SK-N-SH (cell line): ENCODE measurements at places on chromosomes 6 and 20.

GRCh38 chr20:35173576-35174192, 1.8 kb downstream of the PROCR start:
- DNase-seq, result no peak

DNA sequence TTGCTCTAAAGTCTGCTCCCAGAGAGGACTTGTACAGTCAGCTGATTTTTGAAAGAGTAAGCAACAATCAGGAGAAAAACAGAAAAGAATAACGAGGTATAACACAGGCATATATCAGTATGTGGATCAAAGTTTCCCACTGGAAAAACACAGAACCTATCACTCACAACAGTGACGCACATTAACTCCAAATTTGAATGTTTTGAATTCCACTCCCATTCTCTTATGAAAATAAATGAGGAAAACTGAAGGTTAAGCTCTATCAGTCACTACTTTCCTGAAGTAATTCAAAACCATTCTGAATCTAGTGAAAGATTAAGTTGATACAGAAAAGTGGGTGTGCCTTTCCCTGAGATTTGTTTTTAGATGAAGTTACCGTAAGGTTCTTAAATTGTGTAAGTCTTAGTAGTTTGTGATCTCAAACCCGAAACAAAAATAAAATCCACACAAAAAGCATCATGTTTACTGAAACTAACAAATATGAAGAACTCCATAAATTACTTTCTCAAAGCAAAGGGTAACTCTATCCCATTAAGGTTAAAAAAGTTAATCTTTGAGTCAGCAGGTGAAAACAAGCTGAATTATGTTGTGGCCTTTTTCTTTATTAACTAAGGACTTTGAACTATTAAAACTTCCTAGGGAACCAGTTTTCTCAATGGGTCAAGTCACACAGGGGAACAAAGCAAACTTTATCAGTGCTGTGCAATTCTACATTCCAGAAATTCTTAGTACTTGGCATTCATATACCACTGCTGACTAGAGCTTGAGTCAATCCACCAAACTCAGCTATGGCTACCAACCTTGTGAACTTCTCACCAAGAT, 115.7 kb downstream of the OGFRL1 start:
- DNase-seq, result no peak

DNA sequence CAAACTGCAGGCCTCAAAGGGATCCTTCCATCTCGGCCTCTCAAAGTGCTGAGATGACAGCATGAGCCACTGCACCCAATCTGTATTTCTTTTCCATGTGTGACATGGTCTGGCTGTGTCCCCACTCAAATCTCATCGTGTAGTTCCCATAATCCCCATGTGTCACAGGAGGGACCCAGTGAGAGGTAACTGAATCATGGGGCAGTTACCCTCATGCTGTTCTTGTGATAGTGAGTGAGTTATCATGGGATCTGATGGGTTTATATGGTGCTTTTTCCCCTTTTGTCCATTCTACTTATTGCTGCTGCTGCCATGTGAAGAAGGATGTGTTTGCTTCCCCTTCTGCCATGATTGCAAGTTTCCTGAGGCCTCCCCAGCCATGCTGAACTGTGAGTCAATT, 10.3 kb upstream of the BRPF3 start:
- DNase-seq, result no peak

GRCh38 chr6:137903933-137904821, 37.1 kb downstream of the TNFAIP3 start:
- no peak for DNase-seq

DNA sequence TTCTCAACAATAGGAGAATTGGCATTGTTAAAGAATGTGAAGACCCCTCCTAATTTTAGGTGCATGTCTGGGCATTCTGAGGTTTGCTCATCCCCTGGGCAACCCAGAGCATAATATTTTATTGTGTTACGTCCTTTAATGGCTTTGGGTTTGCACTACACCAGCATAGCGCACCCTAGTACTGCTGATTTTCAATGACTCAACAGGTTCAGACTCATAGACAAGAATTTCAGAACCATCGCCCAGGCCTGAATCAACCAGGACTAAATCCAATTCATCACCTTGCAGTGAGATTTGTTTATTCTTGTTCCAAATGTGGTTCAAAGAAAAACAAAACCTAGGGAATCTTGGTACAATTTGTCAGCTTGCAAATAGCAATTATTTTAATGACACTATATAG, 137.8 kb upstream of the PHACTR1 start:
- no peak for DNase-seq

DNA sequence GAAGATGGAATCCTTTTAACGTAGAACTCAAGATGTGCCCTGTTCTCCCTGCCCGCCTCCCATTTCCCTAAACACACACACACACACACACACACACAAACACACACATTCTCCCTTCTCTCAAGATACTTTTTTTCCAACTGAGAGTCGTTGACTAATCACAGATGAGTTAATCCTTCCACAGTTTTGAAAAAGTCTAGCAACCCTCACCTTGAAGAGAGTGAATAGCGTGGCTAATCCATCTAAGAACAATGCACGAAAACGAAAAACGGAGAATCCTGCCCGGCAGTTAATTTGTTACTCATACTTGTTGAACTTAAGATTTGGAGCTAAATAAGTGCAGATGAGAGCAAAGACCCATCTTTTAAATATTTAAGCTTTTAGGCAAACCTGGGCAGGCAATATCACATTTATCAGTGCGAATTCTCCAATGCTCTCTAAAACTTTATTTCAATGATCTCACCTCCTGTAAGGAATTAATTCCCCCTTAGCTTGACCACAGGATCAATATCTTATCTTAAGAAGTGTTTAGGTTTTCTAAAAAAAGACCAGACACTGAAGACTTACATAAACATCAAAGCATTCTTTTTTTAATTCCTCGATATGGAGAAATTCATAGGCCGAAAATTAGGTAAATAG, 1.1 kb downstream of the AGPAT4 start:
- no peak for DNase-seq

DNA sequence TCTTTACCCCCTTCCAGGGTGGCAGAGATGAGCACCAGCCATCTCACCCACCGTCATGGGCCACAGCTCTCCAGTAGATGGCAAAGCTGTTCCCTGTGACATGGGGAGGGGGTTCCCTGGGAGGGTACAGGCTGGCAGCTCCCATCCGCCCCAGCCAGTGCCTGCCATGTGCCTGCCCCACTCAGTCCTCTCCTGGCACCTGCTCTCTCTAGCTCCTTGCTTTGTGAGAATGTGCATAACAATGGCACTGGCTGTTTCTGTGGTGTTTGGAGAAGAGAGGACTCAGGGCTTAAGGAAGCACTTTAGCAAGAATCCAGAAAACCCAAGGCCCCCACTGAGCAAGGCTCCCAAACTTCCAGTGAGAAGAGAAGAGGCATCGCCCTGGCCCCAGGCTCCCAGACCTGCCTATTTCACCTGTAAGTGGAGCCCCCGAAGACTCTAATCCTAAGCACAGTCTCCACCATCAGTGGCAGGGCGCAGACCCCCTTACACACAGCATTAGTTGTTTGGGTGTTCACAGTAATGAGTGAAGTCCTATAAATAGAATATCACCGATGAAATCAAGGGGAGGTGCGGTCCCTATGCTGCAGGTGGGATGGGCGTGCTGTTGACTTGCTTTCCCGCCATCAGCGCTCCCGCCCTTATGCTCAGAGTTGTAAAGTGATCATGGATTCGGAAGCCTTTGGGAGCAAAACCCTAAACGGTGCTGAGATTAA, 110.2 kb downstream of the AGPAT4 start:
- DNase-seq, result no peak

DNA sequence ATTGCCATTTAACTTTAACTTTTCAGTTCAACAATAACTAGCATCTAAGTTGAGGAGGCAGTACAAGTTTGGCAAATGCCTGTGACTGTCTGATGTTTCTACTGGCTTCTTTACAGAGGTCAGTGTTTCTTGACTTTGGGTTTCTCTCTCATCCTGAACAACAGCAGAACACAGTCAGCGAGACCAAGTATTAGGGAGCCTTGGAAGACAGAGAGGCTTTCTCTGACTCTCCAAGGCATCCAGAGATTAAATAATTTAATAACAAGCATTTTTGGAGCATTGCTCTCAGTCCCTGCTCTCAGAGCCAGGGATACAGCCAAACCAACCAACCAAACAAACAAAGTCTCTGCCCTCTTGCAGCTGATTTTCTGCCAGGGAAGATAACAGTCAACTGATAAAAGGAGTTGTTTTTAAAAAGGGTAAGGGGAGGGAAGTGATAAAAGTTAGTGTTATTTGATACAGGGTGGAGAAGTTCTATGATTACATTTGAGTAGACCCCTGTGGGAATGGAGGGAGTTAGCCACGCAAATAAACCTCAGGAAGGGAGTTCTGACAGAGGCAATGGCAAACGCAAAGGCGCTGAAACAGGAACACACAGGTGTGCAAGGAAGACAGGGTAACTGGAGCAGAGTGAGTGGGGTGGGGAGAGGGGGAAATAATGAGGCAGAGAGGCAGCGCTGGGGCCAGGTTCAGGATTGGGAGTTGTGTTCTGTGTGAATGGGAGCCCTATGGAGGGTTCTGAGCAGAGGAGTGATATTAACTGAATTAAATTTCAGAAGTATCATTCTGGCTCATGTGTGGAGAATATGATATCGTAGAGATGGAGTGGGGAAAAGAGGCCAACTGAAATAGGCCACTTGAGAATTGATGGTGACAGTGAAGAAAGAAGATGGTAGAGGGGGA, 55.2 kb downstream of the SEL1L2 start:
- DNase-seq, result no peak

DNA sequence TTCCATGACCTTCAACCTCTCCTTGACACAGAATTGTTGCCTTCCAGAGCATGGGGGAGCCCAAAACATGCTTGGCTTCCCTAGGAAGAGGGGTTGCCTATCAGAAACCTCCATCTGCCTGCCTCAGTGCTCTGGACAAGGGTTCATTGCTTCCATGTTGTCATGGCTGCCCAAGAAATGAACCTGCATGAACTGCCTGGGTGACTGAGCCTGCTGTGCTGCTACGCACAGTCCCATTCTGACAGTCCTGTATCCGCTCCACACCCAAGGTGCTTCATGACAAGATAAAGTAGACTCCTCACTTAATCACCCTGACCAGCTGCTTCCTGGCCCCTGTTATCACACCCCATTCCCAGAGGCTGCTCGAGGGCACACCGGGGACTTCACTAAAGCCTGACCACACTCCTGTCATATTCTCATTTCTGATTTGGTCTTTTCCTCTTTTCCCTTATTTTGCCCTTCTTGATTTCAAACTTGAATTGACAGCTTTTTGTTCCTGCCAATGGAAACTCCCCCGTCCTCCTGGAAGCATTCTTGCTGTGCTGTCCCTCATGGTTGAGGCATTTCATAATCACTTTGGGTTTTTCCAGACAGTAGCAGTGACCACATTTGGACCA, 31.9 kb downstream of the GMPR start:
- DNase-seq, result no peak
